ENCODE measurements at places on chromosomes 5 and 9.

DNA sequence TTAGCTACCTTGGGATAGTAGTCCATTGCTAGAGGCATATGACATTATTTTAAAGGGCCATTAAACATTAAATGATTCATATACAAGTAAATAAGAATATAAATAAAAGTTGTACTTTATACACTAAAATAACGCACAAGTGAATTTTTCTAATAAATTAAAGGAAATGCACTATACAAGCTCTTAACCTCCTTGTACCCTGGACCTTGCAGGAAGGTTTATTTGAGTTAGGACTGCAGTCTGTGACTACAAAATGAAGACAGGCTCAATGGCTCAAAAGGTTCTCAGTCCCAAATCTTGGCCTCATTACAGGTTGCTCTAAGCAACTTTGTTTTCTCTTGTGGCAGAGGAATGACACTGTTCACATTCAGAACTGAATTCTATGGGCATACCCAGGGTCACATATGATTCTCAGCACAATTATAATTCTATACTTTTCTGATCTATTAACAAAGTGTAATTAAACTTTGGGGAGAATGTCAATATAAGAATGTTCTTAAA is 34.4 kb downstream of the FEM1C start:
- DNase-seq = no peak

DNA sequence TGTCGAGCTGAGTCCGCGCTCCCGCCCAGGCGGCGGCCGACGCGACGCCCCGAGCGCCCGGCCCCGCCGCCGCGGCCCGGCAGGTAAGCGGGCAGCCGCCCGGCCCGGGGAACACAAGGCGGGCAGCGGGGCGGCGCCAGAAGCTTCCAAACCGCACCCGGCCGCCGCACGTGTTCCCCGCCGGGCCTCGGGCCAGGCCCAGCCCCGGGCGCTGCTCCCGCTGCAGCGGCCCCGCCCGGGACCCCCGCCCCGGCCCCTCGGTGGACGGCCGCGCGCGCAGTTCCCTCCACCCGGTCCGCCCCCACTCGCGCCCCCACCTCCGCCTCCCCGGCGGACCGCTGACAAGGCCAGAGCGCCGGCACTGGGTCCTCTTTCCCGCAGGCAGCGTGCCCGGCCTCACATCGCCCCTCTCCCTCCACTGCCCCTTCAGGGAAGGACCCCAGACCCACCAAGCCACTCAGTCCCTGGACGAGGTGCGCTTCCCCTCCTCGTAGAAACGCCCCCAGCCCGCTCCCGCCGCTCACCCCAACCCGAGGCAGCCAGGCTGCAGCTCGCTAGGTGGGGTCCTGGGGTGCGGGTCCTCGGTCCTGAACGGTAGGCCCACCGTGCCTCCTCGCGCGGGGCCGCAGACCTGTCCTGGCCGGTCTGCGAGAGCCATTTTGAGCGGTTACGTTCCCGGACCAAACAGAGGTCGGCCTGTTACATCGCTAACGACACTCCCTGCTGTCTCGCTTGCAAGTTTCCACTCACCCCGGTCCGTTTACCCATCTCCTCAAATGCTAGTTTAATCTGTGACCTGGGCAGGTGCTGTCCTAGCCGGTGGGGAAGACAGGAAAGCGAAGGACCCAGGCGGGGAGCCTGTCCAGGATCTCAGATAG is 475 bp downstream of the WDR5 start:
- no peak for DNase-seq

DNA sequence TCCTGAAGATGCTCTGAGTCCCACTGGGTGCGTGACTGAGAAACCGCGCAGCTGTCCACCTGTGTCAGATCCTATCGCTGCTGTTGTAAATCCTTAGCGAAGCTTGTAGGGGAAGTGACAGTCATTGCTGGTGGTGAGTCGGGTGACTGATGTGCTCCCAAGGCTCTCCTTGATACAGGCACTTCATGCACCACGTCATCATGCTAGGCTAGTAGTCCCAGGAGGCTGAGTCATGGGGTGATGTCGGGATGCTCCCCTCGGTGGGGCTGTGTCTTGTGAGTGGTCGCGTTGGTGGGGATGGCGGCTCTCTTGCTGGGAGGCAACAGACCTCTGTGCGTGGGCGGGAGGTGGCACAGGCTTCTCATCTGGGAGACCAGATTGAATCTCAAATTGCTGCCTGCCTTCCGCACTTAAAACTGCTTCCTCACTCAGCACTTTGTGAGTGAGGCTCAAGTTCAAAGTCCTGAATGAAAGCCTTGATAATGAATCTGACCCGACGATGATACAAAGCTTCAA is 84.7 kb downstream of the CSNK1A1 start:
- DNase-seq = no peak

- no peak for DNase-seq
Observed at GRCh38 chr5:135020111-135020895, 13.7 kb downstream of the PITX1 start.

- no peak for DNase-seq
Observed at GRCh38 chr5:7916171-7916804, 47.3 kb downstream of the MTRR start.

DNA sequence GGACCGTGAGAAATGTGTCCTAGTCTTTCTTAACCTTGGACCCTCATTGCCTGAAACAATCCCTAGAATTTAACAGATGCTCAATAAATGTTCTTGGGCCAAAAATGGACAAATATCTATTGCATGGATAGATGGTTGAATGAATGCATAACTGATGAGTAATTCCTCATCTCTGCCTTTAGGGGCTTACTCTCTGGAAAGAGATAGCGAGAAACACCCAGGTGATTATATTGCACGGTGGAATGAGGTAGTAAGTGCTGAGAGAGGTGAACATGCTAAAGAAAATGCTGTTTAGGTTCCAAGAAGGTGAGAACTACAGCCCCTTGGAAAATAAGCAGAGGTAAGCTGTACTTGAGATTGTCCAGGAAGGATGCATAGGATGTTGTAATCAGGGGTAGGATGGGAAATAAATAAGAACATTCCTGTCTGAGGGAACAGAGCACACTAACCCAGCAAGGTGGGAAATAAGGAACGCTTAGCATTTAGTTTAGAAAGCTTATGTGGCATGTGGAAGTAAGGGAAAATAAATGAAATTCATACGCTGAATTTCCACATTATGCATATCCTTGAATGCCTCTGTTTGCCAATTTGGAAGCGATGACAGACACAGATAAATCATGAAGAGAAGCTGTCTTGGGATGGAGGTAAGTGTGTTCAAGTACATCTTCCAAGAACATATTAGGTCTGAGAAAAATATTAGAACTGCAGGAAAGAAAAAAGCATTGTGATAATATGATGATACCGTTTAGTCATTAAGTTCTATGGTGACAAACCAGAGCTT is 426.6 kb downstream of the ARHGEF28 start:
- DNase-seq = no peak

GRCh38 chr5:94745786-94746730 is 127.6 kb downstream of the SLF1 start:
- DNase-seq = no peak
